ENCODE measurements at places on chromosomes 6 and 20. TPM values are rescaled to one million over a fixed set of nuclear protein-coding genes. Genes with fewer than 3 reads are reported as not detected.

GRCh38 chr6:42104804-42105125 lies 37.7 kb downstream of the C6orf132 start:
- DNase-seq = no peak

GRCh38 chr20:46206025-46206424 lies 87.9 kb downstream of the CD40 start:
- DNase-seq = no peak

Gene FAM110A
- polyA plus RNA-seq = 15.2 TPM

Gene SLCO4A1
- 13.4 TPM for polyA plus RNA-seq

DNA sequence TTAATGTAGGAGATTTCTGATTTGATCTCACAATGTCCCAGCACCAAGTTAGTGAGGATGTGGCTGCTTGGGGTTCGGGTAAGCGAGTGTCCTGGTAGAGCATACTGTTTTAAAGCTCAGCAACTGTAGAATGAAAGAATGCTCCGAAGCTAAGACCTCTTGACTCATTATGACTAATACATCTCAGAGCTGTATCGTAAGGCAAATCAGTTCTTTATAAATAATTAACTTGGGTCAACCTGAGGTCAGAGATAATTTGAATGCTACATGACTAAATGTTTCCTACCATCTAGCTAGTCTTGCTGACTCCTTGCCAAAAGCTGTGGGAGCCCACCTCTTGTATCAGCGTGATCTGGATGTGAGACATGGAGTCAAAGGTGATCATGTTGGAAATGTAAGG lies 128.8 kb upstream of the PDE7B start:
- no peak for DNase-seq

- no peak for DNase-seq
Observed at GRCh38 chr20:11051136-11051535, 377.3 kb upstream of the JAG1 start.

DNA sequence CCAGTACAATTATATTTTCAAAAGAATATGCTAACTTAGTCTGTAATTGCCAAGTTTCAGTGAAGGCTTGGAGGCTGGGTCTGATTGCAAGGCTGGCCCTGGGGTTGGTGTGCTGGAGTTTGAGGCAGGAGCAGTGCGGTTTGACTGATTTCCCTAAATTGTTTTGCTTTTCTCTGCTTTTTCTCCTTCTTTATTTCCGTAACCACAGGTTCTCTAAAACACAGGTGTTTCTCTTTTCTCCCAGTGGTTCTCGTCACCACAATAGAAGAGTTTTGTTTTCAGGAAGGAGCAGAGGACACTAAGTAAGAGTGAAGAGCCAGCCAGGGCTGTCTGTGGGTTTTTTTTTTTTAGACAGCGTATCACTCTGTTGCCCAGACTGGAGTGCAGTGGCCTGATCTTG lies 8.2 kb upstream of the SNX9 start:
- no peak for DNase-seq

GRCh38 chr20:58839474-58839874 lies 11.2 kb downstream of the GNAS-AS1 start:
- no peak for DNase-seq

Gene BCAS1
- 1.5 TPM for polyA plus RNA-seq

Data from thymus (tissue), 14 donors.